ENCODE measurements at places on chromosomes 1 and 21.

- DNase-seq, result no peak
Measured at GRCh38 chr1:118944133-118944532, 44.0 kb downstream of the TBX15 start.

- DNase-seq, result no peak
Measured at GRCh38 chr1:187509091-187509490, 680.3 kb downstream of the PLA2G4A start.

DNA sequence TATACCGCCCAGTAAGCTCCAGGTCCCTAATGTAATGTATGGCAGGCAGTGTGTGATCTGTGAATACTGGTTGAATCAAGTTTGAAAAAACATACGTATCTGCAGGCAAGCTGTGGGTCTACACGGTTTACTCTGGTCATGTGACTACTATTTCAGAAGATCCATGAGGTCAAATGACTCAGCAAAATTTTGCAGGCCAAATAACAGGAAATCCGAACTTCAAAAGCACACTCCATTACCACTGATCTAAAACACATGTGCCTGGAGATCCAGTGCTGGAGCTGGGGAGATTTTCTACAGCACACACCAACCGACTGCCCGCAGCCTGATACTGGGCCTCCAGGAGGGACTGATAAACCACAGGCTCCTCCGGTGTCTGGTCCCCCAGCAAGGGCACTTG, 64.5 kb upstream of the SLC44A3 start:
- DNase-seq, result no peak

DNA sequence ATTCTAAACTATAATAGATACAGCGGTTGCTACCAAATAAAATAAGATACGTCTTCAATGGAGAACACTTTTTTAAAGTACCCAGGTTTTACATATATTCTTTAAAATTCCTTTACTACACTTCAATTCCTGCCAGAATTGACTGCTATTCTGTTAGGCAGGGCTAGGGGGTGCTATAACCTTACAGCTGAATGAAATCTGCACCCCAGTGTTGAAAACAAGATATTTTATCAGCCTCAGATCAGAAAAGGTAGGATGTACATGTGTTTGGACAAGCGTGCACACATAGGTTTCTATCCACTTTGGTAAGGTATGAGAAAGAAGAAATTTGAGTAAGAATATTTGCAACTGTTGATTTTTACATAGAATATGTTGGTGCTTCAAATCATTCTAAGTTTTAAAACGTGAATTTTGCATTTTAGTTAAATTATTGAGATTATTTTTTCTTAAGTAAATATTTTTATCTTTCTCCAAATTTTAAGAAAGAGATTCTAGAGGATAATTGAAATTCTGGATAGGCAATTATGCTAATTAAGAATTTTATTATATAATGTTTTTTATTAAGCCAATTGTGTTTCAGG, 490.8 kb upstream of the ADGRL4 start:
- DNase-seq, result no peak

DNA sequence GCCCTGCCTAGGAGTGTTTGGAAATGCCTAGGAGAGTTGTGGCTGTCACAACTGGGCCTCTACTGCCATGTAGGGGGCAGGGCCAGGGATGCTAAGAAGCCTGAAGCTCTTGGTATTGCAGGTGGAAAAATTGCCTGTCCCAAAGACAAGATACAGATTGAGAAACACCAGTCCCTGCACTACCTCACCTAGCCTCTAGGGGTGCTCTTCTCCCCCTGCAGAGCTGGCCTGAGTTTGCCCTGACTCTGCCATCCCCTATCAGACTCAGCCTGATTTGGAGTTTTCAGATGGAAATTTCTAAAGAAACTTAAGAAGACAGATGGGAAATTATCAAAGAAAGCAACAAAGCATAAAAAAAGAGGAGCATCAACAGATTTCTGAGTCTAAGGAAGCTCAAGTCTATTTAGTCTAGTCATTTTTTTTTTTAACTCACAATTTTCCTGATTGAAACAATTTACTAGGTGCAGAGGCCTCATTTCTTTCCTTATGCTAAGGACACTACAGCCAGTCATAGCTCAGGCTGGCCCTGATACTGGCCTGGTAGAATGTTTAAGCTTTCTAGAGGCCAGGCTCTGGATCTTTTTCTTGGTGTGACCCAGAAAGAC, 61.4 kb upstream of the LRRN2 start:
- no peak for DNase-seq

GRCh38 chr1:205044741-205045140, 1.7 kb downstream of the CNTN2 start:
- DNase-seq, result no peak

- DNase-seq, result peak; percentile 23
Measured at GRCh38 chr21:42309753-42310213, 5.4 kb downstream of the TFF3 start.

GRCh38 chr1:154186177-154186576, 5.7 kb downstream of the TPM3 start:
- DNase-seq, result peak; percentile 25

DNA sequence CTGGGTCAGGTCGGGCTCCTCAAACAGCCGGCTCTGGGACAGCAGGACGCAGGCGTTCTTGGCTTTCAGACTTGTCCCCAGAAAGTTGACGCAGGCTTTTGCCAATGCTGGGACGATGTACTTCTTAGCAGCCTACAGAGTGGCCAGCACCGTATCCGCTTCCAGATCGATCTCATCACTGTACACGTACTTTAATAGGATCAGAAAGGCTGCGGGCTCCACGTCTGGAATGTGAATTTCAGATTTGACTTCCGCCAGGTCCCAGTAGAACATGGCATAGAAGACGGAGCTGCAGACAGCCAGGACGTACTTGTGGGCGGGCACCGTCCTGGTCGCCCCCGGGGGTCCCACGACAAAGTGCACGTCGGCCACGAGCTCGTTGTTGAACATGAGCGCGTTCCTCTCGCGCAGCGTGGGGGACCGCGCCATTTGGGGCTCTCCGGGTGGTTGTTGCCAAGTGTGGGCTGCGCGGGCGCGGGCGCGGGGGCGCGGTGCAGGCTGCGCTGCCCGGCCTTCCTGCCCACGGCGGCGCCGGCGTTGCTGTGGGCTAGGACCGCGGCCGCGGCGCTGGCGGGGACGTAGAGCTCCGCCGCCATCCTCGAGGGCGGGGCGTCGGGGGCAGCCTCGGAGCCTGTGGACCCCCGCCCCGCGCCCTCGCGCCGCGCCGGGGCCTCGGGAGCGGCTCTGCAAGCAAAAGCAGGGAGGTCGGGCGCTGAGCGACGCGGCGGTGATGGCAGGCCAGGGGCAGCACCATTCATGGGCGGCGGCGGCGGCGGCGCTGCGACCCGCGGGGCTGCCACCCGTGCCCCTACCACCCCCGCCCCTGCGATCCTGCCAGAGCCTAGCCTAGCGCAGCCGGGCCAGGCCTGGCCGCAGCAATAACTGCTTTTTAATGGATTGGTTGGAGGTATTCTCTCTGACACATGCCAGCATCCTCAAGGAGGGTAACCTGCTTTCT, 10.6 kb downstream of the CNR2 start:
- DNase-seq, result no peak

- no peak for DNase-seq
Measured at GRCh38 chr1:236282425-236282716, 613 bp upstream of the ERO1B start.

DNA sequence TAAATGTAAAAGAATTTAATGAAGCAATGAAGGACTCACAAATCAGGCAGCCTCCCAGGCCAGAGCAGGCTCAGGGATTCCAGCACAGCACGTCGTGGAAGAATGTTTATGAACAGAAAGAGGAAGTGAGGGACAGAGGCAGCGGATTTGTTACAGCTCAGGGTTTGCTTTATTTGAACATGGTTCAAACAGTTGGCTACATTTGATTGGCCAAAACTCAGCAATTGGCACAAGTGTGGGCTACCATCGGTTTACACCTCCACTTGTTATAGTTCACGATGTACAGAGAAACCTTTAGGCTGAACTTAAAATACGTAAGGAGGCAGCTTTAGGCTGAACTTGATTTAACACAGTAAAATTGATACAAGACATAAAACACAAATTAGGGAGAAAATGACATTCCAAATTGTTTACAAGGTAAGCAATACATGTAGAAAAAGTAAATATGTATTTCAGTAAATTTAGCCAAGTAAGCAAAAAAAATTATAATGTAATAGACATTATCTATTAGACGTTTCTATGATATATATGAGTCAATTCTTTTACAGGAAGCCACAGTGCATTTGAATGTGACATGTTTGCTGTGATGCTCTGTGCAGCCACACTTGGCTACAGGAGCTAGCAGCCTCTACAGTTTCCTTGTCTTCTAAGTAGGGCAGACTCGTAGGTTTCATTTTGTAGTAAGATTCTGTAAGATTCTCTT, 126.5 kb downstream of the ADSS2 start:
- no peak for DNase-seq

GRCh38 chr1:6126028-6126427, 54.1 kb downstream of the CHD5 start:
- no peak for DNase-seq

DNA sequence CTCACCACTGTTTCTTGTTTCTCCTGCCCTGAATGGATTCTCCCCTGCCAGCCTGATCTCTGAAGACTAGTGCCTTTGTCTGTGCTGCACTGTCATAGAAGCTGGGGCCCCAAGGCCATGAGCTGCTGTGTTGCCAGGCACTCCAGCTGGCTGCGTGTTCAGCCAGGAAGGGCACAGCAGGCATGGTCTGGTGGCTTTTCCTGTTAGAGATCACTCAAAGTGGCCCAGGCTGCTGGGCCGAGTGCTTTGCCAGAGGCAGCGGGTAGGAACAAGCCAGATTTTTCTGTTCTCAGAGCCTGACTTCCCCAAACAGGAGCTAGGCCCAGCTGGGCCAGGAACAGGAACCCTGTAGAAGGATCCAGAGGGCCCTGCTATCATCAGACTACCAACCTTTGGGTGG, 5.2 kb downstream of the ADPRS start:
- no peak for DNase-seq

DNA sequence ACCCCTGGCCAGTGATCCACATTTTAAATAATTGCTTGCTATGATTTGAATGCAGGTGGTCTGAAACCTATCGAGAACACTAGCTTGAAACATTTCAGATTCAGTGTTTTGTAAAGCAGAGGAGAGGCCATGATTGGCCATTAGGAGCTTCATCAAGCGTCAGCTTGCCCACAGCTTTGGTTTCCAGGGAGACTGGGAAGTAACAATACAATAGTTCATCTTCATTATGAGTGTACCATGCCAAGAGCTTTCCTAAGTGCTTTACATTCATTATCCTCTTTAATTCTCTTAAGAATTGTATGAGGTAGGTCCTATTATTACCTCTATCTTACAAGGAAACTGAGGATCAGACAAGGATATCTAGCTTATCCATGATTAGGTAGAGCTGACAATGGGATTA, 27.7 kb upstream of the ATP5PO start:
- no peak for DNase-seq

DNA sequence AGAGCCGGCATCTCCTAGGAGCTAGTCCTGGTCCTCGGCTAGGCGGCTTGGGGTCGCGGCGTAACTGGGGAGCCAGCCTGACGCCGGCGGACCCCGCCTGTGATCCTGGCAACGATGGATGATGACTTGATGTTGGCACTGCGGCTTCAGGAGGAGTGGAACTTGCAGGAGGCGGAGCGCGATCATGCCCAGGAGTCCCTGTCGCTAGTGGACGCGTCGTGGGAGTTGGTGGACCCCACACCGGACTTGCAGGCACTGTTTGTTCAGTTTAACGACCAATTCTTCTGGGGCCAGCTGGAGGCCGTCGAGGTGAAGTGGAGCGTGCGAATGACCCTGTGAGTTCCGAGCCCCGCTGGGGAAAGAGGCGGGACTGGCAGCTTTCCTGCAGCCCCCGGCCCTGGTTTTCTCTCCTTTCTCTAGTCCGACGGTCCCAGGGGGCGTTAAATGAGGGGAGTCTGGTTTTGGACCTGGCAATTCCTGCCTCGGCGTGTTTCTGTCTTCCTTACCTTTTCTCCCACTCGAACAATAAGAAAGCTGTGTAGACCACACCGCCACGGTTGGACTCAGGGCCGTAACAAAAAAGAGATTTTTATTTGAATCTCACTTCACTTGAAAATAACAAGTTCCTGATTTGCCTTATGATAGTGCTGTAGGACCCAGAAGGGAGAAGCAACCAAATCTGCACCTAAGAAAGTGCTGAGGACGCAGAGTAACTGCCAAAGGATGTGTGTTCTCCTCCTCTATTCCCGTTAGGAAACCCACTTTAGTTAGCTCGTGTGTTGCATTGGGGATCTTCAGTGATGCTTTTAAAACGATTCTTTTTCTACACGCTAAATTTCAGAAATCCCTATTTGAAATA, at the start of gene SPRTN:
TSS of gene SPRTN (plus strand) at position 24 of the 859 bp plus-strand sequence. CDS start at position 115, 91 bp downstream.
- DNase-seq, result no peak

DNA sequence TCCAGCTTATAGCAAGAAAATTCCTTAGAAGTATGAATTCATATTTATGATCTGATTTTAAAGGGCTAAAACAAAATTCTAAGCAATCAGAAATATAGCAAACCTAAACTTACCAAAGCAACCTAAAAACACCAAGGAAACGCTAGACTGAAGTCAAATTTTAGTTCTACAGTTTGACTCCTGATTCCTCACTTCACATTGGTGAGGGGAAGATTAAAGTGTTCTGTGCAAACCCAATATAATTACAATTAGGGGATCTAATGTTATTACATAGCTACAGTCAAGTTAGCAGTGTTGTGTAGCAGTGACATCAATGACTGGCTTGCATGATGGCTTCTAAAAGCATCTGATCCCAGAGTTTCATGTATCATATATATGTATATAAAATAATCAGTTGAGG, 11.6 kb downstream of the HNRNPU start:
- DNase-seq, result no peak

- no peak for DNase-seq
Measured at GRCh38 chr1:171736196-171736595, 5.7 kb downstream of the VAMP4 start.

GRCh38 chr1:221783936-221784335, 42.0 kb upstream of the DUSP10 start:
- no peak for DNase-seq

GRCh38 chr1:199290186-199290585, 651.3 kb downstream of the PTPRC start:
- DNase-seq, result no peak

GRCh38 chr1:227763246-227764018, 28.2 kb downstream of the SNAP47 start:
- DNase-seq, result no peak

DNA sequence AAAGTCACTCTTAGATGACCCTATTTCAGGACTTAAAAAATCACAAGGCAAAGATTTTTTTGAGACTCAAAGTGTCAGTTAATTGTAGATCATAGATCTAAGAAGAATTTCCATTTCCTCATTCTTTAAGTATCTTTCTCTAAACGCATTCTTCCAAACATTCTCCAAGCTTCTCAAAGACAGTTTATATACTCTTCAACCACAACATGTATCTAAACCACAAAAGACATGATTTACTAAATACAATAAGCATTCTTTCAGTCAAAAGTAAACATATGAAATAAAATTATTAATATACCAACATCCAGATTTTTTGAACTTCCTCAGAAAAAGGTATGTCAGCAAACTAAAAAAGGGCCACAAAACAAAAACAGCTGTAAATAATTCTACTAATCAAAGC, 24.4 kb downstream of the RC3H1 start:
- DNase-seq, result no peak

Measured in NCI-H1417 treated with DMSO at 0.1 percent for 48 hours (cell line).